ENCODE measurements at places on chromosomes 3 and 15. TPM values are rescaled to one million over a fixed set of nuclear protein-coding genes. Genes with fewer than 3 reads are reported as not detected.

DNA sequence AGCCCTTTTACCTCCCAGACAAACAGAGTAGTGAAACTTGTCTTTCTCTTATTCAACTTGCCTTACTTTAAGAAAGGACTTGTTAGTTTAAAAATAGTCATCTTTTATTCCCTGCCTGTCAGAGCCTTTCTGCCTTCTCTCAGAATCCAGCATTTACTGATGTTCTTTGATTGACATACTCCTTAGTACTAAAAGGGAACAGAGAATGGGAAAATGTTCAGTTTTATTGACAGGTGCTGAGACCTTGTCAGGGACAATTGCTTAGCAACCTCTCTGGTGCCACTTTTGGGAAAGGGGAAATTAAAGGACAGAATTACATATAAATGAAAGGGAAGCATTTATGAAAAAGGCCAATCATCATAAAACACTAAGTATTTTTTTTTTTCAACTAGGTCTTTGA, 378.3 kb downstream of the PDCD6IP start:
- no peaks in the 10 kb centered on the region for H3K4me1 ChIP-seq
- DNase-seq = no peak
- no peak overlapping the region for H3K27ac ChIP-seq
- no peaks in the 10 kb centered on the region for H3K27me3 ChIP-seq
- no peak overlapping the region for H3K4me3 ChIP-seq

The FXR1 gene
- 236 TPM for total RNA-seq

DNA sequence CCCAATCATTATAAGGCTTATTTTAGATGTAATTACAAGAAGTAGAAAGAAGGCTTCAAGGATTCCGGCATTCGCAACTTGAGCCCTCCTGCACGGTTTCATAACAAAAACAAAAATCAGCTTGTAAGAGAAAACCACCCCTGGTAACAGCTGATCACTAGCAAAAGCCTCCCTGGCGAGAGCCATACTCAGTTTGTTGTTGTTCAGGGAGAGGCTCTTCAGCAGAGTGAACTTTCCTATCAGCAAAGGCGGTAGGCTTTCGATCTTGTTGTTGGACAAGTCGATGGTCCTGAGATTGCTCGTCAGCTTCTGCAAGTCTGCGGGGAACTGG, 710 bp downstream of the LRRC57 start:
- peak overlapping the region; percentile 71 for H3K4me3 ChIP-seq
- peak overlapping the region; percentile 92 for H3K27ac ChIP-seq
- peaks cover 7% of the 10 kb centered on the region for H3K4me1 ChIP-seq
- no peaks in the 10 kb centered on the region for H3K36me3 ChIP-seq

The FAM219B gene
- total RNA-seq = 59.6 TPM

The CCR8 gene
- not detected for total RNA-seq

- H3K36me3 ChIP-seq = no peaks in the 10 kb centered on the region
- no peaks in the 10 kb centered on the region for H3K27me3 ChIP-seq
- H3K4me1 ChIP-seq = no peaks in the 10 kb centered on the region
Measured at GRCh38 chr3:180911876-180912303, 580 bp upstream of the FXR1 start.

DNA sequence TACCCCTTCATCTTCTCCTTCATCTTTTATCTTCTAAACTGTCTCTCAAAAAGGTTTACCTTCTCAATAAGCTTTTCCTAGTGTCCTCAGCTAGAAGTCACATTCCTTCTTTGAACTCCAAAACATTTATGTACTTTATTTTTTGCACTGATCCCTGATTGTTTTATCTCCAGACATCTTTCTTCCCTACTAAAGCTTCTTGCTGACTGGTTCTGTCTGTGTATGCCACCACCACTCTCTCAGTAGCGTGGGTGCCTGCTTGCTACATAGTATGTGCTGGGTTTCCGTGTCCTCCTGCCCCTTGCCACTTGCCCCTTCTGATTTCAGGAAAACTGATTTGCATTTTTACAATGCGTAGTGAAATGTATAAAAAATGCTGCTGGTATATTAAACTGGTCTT, 24.0 kb downstream of the GTF2E1 start:
- no peaks in the 10 kb centered on the region for H3K36me3 ChIP-seq
- H3K4me1 ChIP-seq = no peaks in the 10 kb centered on the region
- no peaks in the 10 kb centered on the region for H3K27me3 ChIP-seq
- no peak overlapping the region for H3K4me3 ChIP-seq

DNA sequence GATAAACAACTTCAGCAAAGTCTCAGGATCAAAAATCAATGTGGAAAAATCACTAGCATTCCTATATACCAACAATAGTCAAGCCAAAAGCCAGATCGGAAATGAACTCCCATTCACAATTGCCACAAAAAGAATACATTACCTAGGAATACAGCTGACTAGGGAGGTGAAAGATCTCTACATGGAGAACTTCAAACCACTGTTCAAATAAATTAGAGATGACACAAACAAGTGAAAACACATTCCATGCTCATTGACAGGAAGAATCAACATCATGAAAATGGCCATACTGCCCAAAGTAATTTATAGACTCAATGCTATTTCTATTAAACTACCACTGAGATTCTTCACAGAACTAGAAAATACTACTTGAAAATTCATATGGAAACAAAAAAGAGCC, 94.2 kb upstream of the PSMD6 start:
- no peaks in the 10 kb centered on the region for H3K4me1 ChIP-seq
- no peaks in the 10 kb centered on the region for H3K36me3 ChIP-seq
- DNase-seq = no peak
- H3K27me3 ChIP-seq = no peaks in the 10 kb centered on the region
- no peak overlapping the region for H3K4me3 ChIP-seq
- no peak overlapping the region for H3K27ac ChIP-seq

DNA sequence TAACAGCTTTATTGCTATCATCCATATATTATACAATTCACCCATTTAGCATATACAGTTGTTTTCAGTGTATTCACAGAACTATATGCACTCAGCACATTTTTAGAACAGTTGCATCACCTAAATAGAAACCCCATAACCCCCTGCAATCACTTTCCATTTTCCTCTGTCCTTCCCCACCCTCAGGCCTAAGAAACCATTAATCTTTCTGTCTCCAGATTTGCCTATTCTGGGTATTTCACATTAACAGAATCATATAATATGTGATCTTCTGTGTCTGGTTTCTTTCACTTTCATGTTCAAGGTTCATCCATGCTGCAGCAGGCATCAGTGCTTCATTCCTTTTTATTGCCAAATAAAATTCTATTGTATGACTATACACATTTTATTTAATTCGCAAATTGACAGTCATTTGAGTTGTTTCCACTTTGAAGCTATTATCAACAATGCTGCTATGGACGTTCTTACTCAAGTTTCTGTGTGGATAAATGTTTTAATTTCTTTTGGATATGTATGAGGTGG, 39.8 kb downstream of the ADAMTS17 start:
- H3K4me1 ChIP-seq = no peaks in the 10 kb centered on the region
- no peak for DNase-seq
- no peaks in the 10 kb centered on the region for H3K36me3 ChIP-seq
- H3K27ac ChIP-seq = no peak overlapping the region
- H3K4me3 ChIP-seq = no peak overlapping the region
- H3K27me3 ChIP-seq = no peaks in the 10 kb centered on the region

DNA sequence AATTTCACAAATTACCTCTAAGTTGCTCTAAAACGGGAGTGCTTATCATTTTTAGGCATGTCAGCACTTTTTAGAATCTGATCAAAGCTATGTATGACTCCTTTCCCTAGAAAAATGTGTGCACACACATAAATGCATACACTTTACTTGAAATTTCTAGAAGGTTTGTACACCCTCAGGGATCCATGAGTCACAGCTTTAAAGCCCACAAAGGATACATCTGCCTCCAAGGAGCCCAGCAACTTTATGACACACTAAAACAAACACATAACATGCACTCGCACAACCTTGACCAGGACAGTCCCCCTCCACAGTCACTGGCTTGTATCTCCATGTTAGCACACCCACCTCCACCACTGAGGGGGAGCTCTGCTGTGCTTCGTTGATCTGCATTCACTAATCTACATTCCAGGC, 722.0 kb upstream of the CFAP20DC start:
- DNase-seq = no peak
- H3K4me1 ChIP-seq = no peaks in the 10 kb centered on the region
- no peaks in the 10 kb centered on the region for H3K36me3 ChIP-seq
- H3K4me3 ChIP-seq = no peak overlapping the region
- H3K27me3 ChIP-seq = no peaks in the 10 kb centered on the region
- H3K27ac ChIP-seq = no peak overlapping the region

DNA sequence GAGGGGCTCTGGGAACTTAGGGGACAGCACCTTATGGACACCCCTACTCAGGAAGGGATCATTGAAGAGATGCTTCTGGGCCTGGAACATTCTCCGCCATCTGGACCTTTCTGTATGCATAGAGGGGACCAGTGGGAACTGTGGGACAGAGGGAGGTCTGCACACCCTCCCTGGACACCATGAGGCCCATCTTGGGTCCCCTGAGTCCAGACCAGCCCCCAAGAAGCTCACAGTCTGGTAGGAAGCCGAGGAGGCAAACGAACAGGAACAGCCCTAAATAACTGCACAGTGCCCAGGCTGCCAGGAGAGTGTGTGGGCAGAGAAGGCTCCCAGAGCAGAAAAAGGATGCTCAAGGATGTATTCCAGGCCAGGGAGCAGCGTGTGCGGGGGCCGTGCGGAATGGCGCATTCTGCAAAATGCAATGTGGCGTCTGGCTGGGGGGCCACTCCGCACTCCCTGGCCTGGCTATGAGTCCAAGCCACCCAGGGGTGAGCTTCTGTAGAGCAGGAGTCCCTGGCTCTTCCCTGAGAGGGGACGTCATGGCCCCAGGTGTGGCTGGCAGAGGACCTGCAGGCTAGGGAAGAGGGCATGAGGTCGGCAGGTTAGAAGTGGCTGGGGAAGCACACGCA, 24.5 kb upstream of the KLF13 start:
- no peak for DNase-seq
- H3K27me3 ChIP-seq = no peaks in the 10 kb centered on the region
- no peak overlapping the region for H3K4me3 ChIP-seq
- H3K4me1 ChIP-seq = no peaks in the 10 kb centered on the region

GRCh38 chr15:85128621-85129020, 147.0 kb downstream of the PDE8A start:
- H3K27ac ChIP-seq = no peak overlapping the region
- H3K4me3 ChIP-seq = no peak overlapping the region
- no peaks in the 10 kb centered on the region for H3K4me1 ChIP-seq
- no peaks in the 10 kb centered on the region for H3K27me3 ChIP-seq

DNA sequence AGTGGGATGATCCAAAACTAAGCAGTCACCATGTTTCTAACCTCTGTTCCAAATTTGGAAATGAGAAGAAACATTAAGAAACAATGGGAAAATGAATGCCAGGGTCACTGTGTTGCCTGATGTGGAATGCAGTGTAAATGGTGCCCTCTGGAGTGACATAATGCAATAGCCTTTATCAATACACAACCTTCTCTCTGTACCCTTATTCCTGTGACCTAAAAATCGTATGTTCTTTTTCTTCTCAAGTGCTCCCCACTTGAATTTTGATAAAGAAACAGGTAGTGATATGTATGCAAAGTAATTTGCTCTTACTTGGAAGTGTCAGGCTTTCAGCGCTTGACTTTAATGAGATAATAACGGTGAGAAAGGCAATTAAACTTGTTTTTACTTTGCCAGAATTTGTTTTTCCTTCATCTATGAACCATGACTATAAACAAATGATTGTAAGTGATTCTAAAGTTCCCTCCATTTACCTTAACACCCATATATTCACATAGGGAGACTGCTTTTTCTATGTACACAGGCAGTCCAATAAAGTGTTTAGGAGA, 145.8 kb upstream of the THRB start:
- no peaks in the 10 kb centered on the region for H3K27me3 ChIP-seq
- H3K4me3 ChIP-seq = no peak overlapping the region
- no peaks in the 10 kb centered on the region for H3K4me1 ChIP-seq
- no peaks in the 10 kb centered on the region for H3K36me3 ChIP-seq
- no peak for DNase-seq

The PDE8A gene
- 27.6 TPM for total RNA-seq

- DNase-seq = no peak
- peak overlapping the region; percentile 73 for H3K27ac ChIP-seq
- H3K27me3 ChIP-seq = no peaks in the 10 kb centered on the region
- no peaks in the 10 kb centered on the region for H3K36me3 ChIP-seq
Measured at GRCh38 chr3:187212196-187212545, 14.9 kb downstream of the RTP1 start.

GRCh38 chr15:48592221-48592731, 53.2 kb downstream of the FBN1 start:
- no peaks in the 10 kb centered on the region for H3K4me1 ChIP-seq
- H3K27ac ChIP-seq = no peak overlapping the region
- no peaks in the 10 kb centered on the region for H3K27me3 ChIP-seq
- no peak overlapping the region for H3K4me3 ChIP-seq

DNA sequence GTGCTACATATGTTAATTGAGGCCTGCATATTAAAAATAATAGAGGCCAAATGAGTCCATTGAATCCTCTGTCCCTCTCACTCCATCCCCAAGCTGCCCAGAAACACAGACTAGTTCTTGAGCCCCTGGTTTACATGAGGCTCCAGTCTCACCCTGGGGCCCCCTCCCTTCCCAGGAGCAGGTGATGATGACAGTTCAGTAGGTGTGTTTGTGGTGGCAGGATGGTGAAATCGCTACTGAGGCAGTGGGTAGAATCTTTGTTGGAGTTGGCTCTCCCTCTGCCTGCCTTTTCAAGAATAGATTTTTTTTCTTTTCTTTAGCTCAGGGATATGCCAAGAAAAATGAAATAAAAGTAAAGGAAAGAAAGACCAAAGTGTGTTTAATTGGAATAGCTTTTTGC, 288.7 kb downstream of the EPHB1 start:
- no peaks in the 10 kb centered on the region for H3K4me1 ChIP-seq
- H3K4me3 ChIP-seq = no peak overlapping the region
- H3K27me3 ChIP-seq = no peaks in the 10 kb centered on the region
- H3K36me3 ChIP-seq = no peaks in the 10 kb centered on the region
- H3K27ac ChIP-seq = no peak overlapping the region

DNA sequence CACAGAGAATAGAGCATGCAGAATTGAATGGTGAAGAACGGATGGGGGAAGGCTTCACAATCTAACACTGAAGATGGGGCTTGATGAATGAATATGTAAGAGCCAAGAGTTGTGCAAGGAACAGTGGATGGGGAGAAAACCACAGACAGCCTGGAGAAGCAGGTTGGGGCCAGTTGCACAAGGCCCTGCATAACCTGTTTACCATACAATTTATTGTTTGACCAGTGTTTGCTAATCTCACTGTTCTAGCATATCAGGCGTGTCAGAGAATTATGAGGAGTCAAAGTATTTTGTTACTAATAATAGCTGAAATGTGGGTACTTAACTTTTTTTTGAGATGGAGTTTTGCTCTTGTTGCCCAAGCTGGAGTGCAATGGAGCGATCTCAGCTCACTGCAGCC, 36.4 kb downstream of the LINS1 start:
- H3K36me3 ChIP-seq = no peaks in the 10 kb centered on the region
- H3K27ac ChIP-seq = no peak overlapping the region
- H3K4me1 ChIP-seq = no peaks in the 10 kb centered on the region
- no peak for DNase-seq

The NAALADL2 gene
- 218 TPM for total RNA-seq

The RAB8B gene
- total RNA-seq = 81.6 TPM

The CXCR6 gene
- total RNA-seq = 0.76 TPM

All from uterus (tissue), 4 donors.